ENCODE measurements at places on chromosomes 12 and 14.

DNA sequence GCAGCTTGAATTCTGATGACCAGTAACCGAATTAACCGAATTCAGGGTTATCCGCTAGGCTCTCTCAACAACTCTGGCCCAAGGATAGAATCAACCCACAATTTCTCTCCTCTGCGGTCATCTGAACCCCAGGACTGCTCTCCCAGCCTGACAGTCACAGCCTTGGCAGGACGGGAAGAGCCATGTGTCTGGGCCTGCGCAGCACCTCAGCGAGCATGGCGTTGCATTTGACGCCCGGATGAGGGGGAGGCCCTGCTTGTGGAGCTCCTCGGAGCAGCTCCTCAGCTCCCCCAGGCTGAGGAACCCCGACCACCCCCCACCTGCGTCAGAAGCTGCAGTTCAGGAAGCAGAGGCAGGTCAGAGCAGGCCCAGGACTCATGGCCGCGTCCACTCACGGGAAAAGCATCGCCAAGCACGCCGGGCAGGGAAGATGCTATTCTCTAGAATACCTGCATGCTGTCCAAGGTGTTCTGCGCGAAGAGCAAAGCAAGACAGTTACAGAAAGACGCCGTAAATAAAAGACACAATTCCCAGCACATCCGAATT, 131.1 kb downstream of the PIWIL1 start:
- DNase-seq: no peak

- DNase-seq: no peak
Measured at GRCh38 chr12:30974746-30975500, 48.4 kb downstream of the TSPAN11 start.

GRCh38 chr12:68003777-68004176, 14.5 kb downstream of the IFNG-AS1 start:
- peak; percentile 18 for DNase-seq

- DNase-seq: no peak
Measured at GRCh38 chr14:101322223-101322622, 239.1 kb upstream of the DIO3 start.

GRCh38 chr12:100681074-100681473, 107.6 kb downstream of the GAS2L3 start:
- no peak for DNase-seq

- DNase-seq: no peak
Measured at GRCh38 chr12:53100466-53101151, 2.7 kb upstream of the SOAT2 start.

- DNase-seq: no peak
Measured at GRCh38 chr12:22242726-22243125, 91.8 kb downstream of the ST8SIA1 start.

- peak; percentile 14 for DNase-seq
Measured at GRCh38 chr12:38904537-38905479, 583 bp downstream of the CPNE8 start.

- peak; percentile 17 for DNase-seq
Measured at GRCh38 chr14:91149462-91149861, 35.6 kb downstream of the DGLUCY start.

GRCh38 chr12:104352106-104352713, 48.7 kb downstream of the EID3 start:
- DNase-seq: no peak

GRCh38 chr12:53181935-53182334, 1.2 kb upstream of the CSAD start:
- no peak for DNase-seq

GRCh38 chr12:50021031-50021430, 4.3 kb downstream of the RACGAP1 start:
- DNase-seq: no peak

- no peak for DNase-seq
Measured at GRCh38 chr14:100403105-100403504, 80.0 kb downstream of the SLC25A47 start.

GRCh38 chr12:88604646-88605045, 24.4 kb upstream of the KITLG start:
- DNase-seq: no peak

DNA sequence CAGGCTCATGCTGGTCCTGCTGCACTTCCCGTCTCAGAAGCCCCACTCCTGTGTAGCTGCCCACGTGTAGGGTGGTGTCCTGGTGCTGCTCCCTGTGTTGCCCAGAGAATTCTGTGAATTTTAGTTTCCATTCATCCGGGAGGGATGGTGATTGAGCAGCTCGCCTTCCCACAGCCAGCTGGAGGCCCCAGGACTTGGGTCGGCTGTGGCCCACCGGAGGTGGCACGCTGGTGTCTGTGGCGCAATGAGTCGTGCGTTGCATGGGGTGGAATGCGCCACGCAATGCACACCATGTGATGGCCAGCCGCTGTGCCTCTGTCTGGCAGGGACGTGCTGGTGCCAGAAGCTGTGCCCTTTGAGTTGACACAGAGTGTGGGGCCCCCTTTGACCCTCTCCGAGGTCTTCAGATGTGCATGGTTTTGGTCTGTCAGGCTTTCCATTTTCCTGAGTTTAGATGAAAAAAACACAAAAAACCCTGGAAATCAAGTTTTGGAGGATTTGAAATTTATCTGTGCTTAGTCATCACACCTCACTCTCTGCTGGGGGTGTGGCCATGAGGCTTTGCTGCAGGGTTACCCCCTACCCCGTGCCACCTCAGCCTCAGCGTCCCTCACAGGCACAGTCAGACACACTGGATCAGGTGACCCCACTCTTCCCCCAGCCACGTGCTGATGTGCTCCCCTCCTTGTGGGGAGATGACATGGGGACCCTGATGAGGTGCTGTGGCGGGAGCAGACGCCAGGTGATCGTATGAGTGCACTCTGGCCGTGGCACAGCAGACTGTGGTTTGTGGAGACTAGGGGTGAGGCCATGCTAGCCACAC, 64.6 kb downstream of the EP400 start:
- no peak for DNase-seq

DNA sequence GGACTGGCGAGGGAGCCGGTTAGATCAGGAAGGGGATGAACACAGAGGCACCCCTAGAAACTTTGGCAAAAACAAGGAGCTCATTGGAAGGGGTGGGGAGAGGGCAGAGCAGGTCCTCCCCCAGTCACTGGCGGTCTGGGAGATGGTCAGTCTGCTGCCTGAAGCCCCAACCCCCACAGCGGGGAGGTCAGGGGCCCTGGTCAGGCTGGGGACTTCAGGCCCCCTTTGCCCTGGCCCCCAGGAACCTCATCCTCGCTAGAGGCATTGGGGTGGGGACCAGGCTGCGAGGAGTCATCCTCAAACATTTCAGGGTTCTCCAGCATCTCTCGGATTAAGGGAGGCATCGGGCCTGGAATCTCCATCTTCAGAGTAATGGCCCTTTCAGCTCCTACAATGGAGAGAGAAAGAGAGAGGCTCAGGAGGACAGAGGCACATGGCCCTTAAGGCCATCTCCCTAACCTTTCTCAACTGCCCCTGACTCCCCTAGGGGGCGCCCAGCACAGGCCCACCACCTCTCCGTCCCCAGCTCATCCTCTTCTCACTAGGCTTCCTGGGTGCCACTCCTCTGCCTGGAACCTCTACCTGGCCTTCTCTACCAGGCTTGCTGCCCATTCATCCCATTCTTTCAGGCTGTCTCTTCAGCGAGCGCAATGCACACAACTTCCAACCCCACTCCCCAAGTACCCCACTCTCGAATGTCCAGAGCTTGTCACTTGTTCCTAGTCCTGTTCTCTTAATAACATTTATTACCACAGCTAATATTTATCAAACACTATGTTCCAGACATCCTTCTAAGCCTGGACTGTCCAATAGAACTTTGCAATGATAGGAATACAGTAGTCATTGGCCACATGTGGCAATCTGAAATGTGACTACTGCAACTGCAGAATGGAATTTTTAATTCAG, 4.7 kb upstream of the ITGB7 start:
- peak; percentile 64 for DNase-seq

DNA sequence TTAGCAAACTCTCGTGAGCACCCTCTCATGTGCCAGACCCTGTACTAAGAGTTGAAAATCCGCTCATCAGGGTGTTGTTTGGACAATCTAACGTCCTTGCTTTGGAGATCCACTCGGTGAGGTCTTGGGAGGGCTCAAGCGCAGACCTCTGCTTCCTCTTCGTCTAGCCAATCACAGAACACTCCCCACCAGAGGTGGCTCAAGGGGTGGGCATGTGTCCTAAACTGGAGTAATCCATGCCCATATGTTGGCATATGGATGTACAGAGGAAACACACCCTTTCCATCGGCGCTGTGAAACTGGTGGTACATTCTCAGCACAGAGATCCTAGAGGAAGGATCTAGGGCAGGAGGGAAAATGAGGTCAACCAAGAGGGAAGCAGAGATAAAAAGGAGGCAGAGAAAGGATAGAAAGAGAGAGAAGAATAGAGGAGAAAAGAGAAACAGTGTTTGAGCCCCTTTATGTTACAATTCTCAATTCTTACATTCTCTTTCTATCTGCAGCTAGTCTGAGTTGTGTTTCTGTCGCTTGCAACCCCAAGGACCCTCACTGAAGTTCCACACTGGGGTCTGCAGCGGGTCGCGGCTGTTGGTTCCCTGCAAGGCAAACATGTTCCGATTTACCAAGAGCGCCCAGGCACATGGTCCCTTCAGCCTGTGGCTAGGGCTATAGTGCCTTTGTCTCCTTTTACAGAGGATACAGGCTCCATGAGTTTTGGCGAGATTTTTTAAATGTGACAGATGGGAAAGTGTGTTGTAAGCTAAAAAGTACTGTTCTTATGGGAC, 40.5 kb downstream of the DLK1 start:
- no peak for DNase-seq

DNA sequence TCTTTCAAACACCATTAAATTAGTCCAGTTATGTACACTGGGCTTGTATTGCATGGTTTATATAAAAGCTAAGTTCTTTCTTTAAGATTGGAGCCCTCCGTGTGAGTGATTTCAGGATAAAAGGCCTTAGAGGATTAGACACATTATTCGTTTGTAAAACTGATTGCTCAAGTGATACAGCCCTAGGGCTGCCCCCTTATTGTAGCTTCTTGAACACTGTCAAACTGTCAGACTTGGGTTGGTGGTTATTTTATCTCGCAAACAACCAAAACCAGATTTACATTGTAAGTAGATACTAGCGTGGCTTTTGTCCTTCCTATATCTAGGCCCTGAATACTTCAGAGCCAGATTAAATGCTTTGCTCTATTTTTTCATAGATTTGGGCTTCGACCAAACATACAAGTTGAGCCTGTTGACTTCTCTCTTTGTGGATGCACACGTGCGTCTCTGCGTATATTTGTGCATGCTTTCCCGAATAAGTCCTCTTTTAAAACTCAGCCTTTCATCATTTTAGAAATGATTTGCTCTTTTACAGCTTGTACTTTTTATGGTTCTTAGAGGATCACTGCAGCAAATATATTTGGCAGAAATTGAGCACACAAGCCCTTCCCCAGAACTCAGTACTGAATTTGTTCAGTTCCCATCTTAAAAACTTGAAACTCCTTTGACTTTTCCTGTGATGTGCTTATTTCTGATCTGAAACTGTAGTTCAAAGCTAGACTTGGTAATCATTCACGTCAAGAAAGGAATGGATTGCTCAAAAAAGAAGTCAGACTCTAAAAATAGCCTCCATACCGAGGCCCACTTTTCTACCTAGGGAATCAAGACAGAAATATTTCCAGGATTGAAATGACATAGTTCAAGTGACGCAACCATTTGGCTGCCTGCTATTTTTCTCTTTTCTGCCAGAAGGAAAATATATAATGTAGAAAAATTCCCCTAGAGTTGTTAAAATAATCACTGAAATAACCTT, 129.5 kb downstream of the ETV6 start:
- DNase-seq: peak; percentile 65

DNA sequence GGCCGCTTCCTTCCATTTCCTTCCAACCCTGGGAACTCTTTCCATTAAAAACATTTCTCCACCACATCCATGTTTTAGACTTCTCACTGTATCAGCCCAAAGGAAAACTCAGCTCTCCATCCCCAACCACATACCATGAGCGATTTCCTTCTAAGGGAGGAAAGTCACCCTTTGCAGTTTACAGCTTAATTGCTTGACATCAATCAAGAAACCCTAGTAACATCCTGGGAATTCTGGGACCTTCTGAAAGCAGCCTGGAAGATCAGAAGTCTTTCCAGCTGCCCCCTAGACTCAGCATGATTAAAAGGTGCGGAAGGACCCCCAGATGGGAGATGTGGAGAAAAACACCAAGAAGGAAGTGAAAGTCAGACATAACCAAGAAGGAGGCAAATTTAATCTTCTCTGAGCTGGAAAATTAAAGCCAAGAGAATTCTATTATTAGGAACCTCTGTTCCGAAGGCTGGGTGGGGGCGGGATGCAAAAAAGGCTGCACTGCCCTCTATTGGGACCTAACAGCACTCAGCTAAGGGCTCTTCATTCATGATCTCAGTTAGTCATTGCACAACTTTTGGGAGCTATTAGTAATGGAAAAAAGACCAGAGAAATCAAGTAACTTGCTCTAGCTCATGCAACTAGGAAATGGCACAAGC, 73.3 kb upstream of the PLXNC1 start:
- peak; percentile 67 for DNase-seq

- no peak for DNase-seq
Measured at GRCh38 chr12:47234576-47235141, 154.9 kb upstream of the AMIGO2 start.

- DNase-seq: peak; percentile 72
Measured at GRCh38 chr12:121465921-121466793, 66.2 kb downstream of the RNF34 start.

DNA sequence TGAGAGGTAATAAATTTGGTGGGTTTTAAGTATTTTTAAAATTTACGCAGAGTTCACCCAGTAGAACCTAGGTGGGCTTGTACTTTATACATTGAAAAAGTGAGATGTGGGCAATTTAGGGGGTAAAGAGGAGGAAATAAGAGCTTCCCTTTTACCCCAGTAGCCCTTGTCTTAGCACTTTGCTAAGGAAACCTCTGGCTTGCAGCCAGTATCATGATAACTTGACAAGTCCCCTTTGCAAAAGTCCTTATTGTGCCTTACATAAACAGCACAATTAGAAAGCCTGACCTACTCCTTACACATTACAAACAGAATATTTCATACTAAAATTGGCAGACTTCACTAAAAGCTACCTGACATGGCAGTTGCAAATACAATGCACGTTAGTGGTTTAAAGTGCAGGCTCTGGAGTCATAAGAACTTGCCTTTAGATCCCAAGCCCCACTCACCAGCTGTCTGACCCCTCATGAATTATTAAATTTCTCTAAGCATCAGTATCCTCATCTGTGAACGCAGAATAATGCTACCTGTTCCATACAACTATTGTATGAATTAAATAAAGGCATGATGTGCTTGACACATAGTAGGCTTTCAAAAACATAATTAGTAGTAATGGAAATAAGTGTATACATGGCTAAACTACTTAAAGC, 53.2 kb upstream of the NELL2 start:
- DNase-seq: no peak

DNA sequence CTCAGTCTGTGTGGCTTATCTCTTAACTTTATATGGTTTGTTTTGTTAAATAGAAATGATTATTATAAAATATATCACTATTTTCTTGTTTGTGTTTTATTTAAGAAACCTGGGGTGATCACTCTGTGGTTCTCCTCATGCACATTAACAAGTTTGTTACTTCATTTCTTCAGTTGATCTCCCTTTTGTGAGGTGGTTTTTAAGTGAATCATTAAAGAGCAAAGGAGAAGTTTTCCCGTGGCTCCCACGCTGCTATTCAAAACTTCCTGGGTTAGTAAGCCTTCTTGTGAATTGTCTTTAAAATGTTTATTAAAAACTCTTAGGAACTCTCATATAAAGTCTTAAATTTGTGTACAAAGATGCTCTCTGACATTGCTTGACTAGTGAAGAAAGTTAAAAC, 11.8 kb downstream of the ADIPOR2 start:
- DNase-seq: no peak

Data from NB4 (cell line).